HCT116 (cell line): ENCODE measurements at places on chromosomes 2 and 18.

DNA sequence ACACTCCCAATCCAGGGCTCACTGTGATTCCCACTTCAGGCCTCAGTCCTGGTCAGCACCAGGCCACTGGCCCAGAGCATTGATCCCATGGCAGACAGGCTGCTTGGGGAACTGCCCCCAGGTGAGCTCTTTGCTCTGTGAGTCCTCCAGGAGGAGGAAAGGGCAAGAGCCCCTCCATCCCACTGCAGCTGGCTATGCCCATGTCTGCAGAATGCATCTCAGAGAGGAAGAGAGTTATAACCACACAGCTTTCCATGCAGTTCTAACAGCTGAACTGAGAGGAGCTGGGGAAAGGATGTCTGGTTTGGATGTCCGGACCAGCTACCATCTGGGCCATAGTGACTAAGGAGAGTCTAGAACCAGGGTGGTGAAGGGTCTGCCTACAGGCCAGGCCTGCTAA is 230.3 kb downstream of the DYSF start:
- no peak for DNase-seq

DNA sequence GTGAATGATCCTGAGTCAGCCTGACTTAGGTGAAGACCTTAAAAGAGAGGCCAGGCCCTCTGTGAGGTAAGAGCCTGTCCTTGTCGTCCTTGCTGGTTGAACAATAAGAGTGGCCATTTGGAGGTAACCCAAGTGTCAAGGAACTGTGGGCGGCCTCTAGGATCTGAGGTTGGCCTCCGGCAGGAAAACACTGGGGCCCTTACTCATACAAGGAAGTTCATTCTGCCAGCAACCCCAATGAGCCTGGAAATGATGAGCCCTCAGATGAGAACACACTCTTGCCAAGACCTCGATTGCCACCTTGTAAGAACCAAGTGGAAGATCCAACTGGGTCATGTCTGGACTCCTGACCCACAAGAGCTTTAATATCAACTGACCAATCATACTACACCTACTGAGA is 95.5 kb upstream of the LRATD1 start:
- DNase-seq, result no peak

DNA sequence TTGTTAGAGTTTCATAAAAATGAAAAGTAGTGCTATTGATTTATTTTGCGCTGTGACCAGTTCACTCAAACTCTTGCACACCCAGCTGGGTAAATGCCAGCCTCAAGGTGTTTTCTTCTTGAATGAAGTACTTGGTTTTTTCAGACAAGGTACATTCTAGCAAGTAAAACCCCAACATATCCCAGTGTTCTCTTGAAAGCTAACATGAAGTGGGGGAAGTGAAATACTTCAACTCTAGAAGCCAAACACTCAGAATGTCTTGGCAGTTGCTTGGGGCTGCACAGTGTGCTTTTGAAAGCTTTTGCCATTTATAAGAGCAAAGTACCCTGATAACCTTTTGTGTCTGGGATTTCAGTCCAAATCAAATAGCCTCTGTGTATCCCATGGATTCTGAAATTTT is 13.4 kb downstream of the NPAS2 start:
- no peak for DNase-seq

GRCh38 chr2:40431600-40431955 is 20.3 kb downstream of the SLC8A1 start:
- DNase-seq, result no peak

- no peak for DNase-seq
These were observed 98.9 kb upstream of the SH3BP4 start for GRCh38 chr2:234852941-234853340.

DNA sequence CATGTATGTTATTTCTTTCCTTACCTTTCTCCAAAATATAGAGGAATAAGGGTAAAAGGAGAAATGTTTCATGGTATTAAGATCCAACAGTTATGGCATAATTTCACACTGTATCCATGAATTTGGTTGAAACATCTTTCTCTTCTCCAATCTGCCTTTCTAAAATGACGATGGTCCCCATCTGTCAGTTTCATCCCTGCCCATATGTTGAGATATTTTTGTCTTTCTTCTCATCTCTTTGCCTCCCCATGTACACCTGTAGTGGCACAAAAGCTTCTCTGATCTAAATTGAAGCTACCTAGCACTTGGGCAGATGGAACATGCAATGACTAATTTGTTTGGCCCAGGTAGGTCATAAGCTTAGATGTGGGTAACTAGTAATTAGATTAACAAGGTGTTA is 90.7 kb upstream of the LRRTM1 start:
- no peak for DNase-seq

- DNase-seq, result no peak
These were observed 11.4 kb downstream of the FHOD3 start for GRCh38 chr18:36308711-36309435.
